ENCODE measurements at places on chromosomes 2 and 18. TPM values are rescaled to one million over a fixed set of nuclear protein-coding genes. Genes with fewer than 3 reads are reported as not detected.

Gene SOCS6
- 26.2 TPM for total RNA-seq

Gene MC2R
- not detected for total RNA-seq

Gene SAG
- not detected for total RNA-seq

Gene OSBPL6
- 5.2 TPM for total RNA-seq

Gene TCF7L1
- 3.5 TPM for total RNA-seq

Gene ASAP2
- 37.1 TPM for total RNA-seq

Gene LAMA1
- 30.1 TPM for total RNA-seq

Gene TSPYL6
- total RNA-seq: 0.25 TPM

Gene ATG4B
- 52.0 TPM for total RNA-seq

Gene KIDINS220
- 89.7 TPM for total RNA-seq
